ENCODE measurements at places on chromosomes 7 and 10.

DNA sequence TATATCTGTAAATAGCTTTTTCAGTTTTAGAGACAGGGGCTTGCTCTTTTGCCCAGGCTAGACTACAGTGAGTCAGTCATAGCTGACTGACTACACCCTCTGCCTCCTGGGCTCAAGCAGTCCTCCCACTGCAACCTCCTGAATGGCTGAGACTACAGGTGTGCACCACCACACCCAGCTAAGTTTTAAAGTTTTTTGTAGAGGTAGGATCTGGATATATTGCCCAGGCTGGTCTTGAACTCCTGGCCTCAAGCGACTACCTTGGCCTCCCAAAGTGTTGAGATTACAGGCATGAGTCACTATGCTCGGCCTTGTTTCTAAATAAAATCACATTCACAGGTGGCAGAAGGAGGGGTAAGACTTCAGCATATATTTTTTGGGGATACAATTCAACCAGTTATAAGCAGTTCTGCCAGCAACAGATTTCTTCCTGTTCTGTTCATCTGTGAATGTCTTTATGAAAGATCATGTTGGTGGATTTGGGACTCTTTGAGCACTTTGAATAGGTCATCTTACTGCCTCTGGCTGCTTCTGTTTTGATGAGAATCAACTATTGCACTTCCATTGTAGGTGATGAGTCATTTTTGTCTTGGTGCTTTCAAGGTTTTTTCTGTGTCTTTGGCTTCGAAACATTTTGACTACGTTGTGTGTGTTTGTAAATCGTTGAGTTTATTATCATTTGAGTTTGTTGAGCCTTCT lies 15.7 kb downstream of the RBM33 start:
- no peak for DNase-seq

DNA sequence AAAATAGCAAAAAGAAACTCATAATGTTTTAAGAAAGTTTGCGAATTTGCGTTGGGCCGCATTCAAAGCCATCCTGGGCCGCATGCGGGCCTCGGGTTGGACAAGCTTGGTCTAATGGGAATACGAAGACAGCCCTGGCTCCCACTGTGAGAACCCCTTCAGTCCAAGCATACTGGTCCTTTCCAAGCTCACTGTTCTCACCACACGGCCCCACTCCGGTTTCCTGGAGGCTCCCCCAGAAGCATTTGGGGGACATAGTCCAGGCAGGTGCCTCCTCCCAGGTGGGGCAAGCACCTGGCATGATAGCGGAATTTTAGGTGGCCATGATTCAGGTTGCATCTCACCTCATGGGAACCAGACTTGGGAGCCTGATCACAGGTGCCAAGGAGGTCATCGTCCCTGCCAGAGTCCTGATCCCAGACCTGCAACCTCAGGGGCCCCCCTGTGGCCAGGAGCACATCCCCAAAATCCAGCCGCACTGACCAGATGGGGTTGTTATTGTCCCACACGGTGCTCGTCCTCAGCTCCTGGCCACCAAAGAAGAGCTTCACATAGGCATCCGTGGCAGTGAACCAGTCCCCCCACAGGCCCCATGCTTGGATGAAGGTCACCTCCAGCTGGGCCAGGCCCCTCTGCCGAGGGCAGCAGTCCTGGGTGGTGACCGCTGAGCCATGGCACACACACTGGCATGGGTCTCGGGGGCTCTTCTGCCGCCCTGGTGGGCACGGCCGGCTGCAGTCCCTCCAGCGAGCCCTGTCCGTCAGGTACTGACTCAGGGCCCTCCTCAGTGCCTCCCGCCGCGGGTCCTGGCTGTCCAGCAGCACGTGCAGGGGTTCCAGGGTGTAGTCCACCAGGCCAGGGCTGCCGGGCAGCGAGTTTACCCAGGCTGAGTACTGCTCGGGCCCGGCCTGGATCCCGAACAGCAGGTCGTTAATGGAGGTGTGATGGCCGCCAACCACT lies 4.4 kb downstream of the PRF1 start:
- no peak for DNase-seq

GRCh38 chr7:65216469-65216868 lies 157.2 kb upstream of the ZNF92 start:
- peak; percentile 71 for DNase-seq

GRCh38 chr7:73870041-73870492 lies 9.1 kb downstream of the TMEM270 start:
- no peak for DNase-seq

DNA sequence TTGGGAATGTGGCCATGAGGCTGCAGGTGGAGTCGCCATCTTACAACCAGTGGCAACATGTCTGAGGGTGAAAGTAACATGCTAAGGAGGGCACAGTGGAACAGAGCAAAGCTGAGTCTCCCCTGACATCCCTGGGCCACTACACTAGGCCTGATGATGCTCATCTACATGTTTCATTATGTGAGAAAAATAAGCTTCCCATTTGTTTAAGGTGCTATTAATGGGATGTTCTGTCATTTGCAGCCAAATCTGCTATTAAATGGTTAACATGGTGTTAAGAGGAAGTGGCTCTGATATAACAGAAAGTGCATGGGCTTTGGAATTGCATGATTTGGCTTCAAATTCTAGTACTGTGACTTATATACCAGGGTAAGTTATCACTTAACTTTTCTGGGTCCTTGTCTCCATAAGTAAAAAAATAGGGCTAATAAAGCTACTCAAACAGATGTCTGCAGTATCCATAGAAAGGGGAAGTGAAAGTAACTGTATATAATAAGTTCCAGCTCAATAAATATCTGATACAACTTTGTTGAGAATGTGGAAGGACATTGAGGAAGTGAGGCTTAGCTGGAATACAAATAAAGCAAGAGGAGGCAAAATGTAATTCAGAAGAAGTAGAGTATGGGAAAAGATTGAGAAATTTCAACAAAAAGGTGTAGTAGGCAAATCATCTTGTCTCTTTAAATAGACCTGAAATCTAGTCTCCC lies 158.9 kb downstream of the RTKN2 start:
- DNase-seq: no peak

DNA sequence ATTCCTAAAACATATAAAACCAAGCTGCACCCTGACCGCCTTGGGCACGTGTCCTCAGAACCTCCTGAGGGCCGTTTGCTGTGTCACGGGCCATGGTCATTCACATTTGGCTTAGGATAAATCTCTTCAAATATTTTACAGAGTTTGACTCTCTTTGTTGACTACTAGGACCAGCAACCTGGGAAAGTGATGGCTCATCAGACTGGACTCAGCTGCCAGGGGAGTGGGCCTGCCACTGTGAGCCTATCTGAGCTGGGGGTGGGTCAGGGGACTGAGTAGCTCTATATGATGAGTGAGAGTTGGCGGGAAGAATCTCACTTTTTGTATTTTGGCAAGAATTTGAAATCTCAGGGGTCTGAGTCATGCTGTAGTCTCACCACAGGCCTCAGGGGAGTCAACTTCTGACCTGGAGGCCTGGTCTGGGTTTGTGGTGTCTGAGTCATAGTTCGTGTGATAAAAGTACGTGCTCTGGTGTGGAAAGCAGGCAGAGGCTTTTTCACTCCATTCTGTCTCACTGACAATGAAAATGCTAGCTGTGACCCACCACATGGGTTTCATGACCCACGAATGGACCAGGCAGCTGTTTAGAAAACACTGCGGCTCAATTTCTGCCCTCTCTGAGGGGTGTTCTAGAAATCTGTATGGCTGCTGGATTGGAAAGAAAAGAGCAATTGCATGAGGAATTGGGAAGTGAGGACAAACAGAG lies 4.2 kb upstream of the UPP1 start:
- DNase-seq: no peak

DNA sequence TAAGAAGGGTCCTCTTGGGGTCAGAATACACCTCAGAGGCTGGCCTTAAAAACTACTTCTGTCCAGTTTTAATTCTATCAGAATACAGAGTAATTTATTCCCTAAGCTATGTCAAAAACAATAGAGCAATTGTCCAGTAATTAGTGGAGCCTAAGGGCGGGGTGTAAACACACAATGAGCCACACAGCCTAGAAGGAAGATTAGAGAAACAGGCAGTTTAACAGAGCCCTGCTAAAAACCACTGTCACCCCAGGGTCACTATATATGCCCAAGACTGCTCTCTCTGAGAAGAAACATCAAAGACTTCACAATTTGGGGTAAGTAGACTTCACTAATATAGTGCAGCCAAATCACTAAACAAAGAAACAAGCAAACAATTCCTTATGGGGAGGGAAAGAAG lies 27.2 kb upstream of the WNT2 start:
- no peak for DNase-seq

GRCh38 chr10:105769248-105770184 lies 1128.4 kb downstream of the SORCS3 start:
- DNase-seq: no peak

GRCh38 chr7:66043681-66044497 lies 31.7 kb upstream of the ASL start:
- DNase-seq: peak; percentile 70

GRCh38 chr7:65983965-65984658 lies 2.1 kb upstream of the GUSB start:
- no peak for DNase-seq

GRCh38 chr7:100373261-100373831 lies at the start of gene PILRA:
Gene PILRA (plus strand): TSS chr7:100373487. CDS start chr7:100373657, 170 bp downstream.
- DNase-seq: no peak

- no peak for DNase-seq
These were observed 4.3 kb downstream of the NEBL start for GRCh38 chr10:20892796-20893195.

DNA sequence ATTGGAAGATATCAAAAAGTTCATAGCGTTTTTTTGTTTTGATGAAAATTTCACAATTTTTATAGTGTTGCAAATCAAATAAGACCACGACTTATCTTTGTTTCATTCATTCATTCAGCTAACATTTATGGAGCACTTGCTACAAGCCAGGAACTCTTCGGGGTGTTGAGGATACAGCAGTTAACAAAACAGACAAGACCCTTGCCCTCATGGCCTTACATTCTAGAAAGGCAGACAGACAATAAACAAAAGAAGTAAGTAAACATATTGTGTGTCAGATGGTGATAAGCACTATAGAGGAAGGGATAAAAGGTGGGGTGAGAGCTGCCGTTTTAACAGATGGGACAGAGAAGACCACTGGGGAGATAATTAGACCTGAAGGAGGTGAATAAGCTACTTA lies 41.6 kb upstream of the GSAP start:
- DNase-seq: no peak

GRCh38 chr10:104580321-104580720 lies 60.8 kb upstream of the SORCS3 start:
- DNase-seq: peak; percentile 1

- DNase-seq: peak; percentile 62
These were observed 97.9 kb upstream of the KLF14 start for GRCh38 chr7:130831817-130832481.

- DNase-seq: no peak
These were observed 7.9 kb downstream of the NXPH1 start for GRCh38 chr7:8441106-8441965.

GRCh38 chr10:80272793-80273522 lies 16.5 kb downstream of the MAT1A start:
- no peak for DNase-seq

- DNase-seq: peak; percentile 10
These were observed 66.6 kb downstream of the CAV1 start for GRCh38 chr7:116591202-116592040.

- no peak for DNase-seq
These were observed 6.3 kb downstream of the RAPGEF5 start for GRCh38 chr7:22350466-22351328.

GRCh38 chr10:29345910-29346209 lies 57.0 kb downstream of the LYZL1 start:
- DNase-seq: peak; percentile 82

DNA sequence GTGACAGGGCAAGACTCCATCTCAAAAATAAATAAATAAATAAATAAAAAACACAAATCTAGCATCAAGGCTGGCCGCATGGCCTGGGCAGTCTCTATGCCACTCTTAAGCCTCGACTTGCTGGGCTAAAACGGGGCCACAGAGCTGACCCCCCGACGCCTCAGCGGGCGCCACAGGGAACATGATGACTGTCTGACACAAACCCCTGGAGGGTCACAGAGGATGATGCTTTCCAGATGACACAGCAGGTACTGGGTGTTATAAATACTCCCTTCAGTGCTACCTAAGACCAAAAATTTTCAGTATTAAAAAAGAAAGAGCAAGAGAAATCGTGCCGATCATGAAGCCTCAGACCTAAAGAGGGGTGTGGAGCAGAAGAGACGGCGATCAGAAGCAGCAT lies 176.8 kb downstream of the MAD1L1 start:
- DNase-seq: no peak

DNA sequence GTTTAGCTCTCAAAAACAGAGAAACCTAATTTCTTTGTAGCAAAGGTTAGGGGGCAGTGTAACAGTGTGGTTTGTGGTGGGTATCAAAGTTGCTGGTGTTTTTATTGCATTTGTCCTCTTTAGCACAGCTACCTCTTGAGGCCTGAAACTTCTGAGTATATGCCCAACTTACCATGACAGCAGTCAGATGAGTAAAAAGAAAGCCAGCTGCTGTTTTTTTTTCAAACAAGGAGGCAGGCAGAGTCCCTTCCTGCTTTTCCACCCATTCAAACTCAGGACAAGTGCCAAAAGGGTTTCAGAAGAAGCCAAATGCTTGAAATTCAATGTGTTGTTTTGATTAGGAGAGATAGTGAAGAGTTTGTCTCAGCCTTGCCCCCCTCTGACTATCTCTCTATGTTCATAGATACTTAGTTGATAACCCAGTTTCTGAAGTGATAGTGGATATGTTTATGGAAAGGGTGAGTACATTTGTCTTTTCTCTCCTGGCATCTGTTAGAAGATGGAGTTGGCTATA lies 23.1 kb downstream of the GBF1 start:
- DNase-seq: no peak

DNA sequence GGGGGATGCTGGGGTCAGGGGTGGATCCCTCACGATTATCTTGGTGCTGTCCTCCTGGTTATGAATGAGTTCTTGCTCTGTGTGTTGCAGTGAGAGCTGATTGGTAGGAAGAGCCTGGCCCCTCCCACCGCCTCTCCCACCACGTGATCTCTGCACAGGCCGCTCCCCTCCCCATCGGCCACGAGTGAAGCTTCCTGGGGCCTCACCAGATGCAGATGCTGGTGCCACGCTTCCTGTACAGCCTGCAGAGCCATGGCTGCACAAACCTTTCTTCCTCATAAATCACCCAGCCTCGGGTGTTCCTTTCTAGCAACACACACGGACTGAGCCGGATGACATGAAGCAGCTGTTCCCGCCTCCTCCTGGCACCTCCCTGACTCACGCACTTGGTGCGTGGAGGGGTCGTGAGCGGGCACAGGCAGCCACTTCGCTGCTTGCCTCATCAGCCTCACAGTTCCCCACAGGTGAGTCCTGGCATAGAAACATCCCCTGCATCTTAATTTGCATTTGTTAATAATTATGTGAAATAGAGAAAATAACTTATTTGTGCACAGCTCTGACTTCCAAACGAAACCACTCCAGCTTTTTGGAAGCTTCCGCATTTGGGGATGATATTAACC lies 210.8 kb downstream of the ADARB2 start:
- DNase-seq: no peak

DNA sequence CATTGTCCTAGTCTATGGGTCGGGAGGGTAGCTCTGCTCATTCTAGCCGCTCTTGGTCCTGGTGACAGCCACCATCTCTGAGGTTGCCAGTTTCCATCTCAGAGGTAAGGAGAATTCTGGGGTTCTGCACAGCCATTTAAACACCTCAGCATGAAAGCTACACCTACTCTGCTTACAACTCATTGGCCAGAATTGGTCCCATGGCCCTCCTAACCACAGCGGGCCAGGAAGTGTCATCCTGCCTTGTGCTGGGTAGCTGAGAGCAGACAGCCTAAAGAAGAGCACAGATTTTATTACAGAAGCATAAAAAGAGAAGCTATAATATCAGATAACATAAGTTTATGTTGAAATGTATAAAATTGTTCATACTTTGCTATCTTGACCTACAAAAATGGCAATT lies 152.7 kb downstream of the HECW1 start:
- no peak for DNase-seq
